ENCODE measurements at places on chromosomes 2 and 18.

DNA sequence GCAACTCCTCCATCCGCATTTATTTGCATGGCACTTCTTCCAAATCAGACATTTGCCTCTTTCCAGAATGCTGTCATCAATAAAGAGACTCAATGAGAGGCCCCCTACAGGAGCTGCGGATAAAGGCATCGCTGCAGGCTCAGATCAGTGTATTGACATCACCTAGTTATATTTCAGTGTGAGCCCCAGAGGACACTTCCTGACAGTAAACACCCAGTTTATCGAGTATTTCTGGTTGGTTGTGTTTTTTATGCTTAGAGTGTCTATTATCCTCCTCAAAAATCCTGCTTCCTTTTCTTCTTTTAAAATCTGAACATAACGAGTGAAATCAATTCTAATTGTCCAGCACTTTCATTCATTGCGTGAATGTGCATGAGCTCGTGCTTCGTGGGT lies 38.8 kb downstream of the NRP2 start:
- no peak for DNase-seq

GRCh38 chr2:201403880-201404279 lies 46.7 kb upstream of the FLACC1 start:
- DNase-seq = no peak

- DNase-seq = no peak
These were observed 66.3 kb downstream of the FIGN start for GRCh38 chr2:163669506-163669905.

DNA sequence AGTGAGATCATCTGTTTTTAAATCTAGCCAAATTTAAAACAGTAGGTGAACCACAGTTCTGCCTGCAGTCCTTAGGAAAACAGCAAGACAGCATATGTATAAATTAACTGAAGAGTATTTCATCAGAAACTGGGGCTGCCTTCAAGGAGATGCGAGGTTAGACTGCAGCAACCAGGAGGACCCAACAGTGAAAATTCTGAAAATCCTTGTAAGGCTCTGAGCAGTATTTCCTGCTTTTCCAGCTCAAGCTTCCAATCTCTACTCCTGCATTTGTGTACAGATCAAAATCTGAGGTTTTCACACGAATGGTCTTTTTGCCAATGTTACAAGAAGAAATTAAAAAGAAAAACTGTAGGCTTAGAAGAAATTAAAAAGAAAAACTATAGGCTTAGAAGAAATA lies 43.7 kb downstream of the CERKL start:
- DNase-seq = no peak

DNA sequence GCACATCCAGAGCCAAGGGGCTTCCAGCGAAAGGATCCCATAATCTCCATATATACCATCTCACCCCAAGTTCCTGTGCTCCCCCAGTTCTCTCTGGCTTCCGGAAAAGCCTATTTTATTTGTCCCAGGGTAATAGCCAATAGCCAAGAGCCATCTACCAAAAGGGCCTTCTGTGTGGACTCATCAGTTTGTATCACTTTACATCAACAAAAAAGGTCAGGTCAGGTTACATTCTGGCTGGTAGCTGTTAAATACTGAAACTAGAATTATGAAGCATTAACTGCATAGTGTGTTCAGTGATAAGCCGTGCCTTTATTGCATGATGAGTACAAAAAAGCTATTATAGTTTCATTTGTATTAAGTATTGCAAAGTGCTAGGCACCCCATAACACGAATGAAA lies 223.7 kb downstream of the IRS1 start:
- DNase-seq = no peak

- DNase-seq = no peak
These were observed 923 bp downstream of the AMER3 start for GRCh38 chr2:130756053-130756873.

DNA sequence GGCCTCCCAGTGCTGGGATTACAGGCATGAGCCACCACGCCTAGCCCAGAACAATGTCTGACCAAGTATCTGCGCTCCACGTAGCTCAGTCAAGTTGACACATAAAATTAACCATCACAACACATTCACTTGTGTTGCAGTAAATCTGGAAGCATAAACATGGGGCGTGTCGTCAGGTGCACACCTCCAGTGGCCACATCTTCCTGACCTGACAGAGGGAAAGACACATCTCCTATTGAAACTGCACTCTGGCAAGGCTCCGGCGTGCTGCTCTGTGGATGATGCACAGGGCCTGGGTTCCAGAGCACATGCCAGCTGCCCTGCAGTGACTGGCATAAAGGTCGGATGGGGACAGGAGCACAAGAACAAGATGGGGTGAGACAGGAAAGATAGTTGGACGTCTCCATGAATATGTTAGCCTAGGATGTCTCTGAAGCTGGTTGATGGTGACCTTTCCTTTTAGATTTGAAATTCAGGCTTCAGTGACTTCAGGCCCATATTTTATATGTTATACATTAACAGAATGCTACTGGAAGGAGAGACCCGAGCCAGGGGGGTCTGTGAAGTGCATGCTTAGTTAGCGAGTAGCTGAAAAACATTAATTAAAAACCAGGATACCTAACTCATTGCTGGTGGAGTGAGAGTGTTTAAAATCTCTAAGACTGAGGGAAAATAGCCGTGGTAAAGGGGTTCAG lies 10.9 kb downstream of the IMPA2 start:
- DNase-seq = no peak

DNA sequence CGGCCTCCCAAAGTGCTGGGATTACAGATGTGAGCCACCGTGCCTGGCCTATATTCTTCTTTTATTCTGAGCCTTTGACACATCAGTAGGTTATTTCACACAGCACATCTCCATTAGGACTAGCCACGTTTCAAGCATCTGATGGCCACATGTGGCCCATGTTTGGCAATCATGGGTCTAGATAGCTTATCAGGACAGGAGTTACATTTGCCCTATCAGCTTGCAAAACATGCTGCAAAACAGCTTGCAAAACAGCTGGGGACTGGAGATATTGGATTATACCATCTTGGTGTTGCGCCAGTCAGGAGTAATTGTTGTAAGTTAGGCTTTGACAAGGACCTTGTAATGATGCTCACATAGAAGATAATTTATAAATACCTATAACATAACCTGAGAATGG lies 94.9 kb downstream of the GBX2 start:
- no peak for DNase-seq

- DNase-seq = no peak
These were observed 35.8 kb downstream of the MARCHF7 start for GRCh38 chr2:159748089-159748488.

DNA sequence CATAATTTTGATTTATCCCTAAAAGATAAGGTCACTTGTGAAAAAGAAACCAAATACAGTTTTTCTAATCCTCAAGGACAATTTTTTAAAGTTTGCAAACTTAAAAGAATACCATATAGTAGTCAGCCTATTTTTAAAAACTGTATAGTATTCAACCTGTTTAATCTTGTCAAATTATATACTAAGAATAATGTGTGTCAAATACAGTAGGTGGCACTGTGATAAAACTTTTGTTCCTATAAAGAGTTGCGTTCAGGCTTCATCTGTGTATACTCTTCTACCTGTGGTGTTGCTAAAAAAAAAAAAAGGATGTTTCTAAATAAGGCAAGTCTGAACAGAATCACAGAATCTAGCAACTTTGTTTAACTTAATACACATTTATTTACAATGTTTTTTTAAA lies 68.6 kb downstream of the CCDC138 start:
- DNase-seq = no peak

DNA sequence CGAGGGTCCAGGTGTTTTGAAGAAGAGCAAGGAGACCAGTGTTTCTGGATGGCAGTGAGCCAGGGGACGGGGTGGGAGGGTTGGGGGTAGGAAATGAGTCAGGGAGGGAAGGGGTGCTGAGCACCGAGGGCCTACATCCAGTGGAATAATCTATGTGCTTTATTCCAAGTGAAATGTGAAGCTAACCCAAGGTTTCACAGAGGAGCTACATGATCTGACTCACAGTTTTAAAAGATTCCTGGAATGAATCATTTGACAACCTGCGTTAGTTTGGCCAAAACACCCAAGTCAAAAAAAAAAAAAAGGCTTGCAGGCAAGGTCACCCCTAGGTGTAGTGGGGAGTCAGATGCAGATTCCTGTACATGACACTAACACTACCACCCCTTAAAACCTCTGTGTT lies 419.7 kb upstream of the MEX3C start:
- DNase-seq = no peak

- DNase-seq = no peak
These were observed 219.8 kb upstream of the SPHKAP start for GRCh38 chr2:228401065-228401912.

GRCh38 chr2:119476301-119477112 lies 44.9 kb downstream of the TMEM37 start:
- no peak for DNase-seq

DNA sequence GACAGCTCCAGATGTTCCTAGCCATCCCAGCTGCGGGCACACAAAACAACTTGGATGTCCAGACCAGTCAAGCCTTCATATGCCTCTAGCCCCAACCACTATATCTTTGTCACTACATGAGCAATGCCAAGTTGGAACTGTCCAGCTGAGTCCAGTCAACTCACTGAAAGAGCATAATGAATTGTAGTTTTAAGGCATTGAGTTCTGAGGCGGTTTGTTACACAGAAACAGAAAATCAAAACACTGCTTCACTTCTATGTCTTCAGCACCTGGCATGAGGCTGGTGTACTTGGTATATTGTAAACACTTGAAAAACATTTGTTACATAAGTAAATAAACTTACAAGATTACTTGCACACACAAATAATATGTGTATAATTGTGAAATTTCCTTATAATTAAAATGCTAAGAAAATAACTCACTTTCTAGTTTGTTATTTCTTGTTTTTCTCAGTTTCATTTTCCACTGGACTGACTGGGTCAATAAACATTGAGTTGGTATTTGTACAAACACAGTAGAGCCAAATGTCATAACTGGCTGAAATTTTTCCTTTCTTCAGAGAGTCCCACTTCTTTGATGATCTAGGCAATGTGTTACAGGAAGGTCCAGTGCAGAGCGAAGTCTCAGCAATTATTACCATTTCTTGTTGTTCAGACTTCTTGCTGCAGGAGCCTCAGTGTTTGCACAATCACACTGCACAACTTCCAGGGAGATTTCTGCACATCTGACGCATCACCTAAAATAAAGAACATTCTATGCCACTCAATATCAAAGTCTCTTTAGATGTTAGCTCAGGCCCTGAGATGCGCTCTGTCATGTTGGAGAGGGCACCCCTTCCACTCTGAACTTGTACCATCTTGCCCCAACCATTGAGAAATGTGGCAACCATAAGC lies 38.2 kb upstream of the DPP4 start:
- DNase-seq = no peak

GRCh38 chr2:16584824-16585540 lies 80.7 kb downstream of the CYRIA start:
- no peak for DNase-seq

DNA sequence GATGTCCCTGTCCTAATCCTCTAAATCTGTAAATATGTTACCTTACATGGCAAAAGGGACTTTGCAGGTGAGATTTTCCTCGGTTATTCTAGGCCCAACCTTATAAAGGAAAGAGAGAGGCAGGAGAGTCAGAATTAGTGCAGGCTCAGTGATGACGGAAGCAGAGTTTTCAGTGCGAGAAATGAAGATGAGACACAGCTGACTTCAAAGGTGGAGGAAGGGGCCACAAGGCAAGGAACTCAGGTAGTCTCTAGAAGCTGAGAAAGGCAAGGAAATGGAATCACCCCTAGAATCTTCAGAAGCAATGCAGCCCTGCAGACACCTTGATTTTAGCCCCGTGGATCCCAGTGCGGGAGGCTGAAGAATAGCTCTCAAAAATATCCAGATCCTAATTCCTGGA lies 7.2 kb upstream of the LCLAT1 start:
- no peak for DNase-seq

- DNase-seq = no peak
These were observed 28.5 kb upstream of the MARCHF7 start for GRCh38 chr2:159683817-159684216.

GRCh38 chr18:60936101-60936500 lies 397.1 kb upstream of the CDH20 start:
- no peak for DNase-seq

DNA sequence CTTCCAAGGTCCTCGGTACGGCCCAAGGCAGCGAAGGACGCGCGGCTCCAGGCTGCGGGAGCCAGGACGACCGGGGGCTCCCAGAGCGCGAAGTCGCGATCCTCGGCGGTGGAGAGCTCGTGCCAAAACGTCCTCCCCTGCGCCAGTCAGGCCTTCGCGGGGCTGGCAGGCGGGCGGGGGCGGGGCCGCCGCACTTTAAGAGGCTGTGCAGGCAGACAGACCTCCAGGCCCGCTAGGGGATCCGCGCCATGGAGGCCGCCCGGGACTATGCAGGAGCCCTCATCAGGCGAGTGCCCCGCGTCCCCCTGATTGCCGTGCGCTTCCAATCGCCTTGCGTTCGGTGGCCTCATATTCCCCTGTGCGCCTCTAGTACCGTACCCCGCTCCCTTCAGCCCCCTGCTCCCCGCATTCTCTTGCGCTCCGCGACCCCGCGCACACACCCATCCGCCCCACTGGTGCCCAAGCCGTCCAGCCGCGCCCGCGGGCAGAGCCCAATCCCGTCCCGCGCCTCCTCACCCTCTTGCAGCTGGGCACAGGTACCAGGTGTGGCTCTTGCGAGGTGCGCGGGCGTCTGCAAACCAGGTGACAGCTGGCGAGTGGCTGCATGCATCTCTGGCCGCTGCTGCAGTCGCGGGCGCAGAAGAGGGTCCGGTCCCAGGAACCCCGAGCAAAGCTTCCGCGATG lies at the start of gene CIDEA:
Gene CIDEA (plus strand): TSS at position 226 of the 684 bp plus-strand sequence. CDS start 23 bp downstream, at position 249.
- DNase-seq = no peak

- no peak for DNase-seq
These were observed 384.1 kb downstream of the CDH19 start for GRCh38 chr18:66219817-66220216.

DNA sequence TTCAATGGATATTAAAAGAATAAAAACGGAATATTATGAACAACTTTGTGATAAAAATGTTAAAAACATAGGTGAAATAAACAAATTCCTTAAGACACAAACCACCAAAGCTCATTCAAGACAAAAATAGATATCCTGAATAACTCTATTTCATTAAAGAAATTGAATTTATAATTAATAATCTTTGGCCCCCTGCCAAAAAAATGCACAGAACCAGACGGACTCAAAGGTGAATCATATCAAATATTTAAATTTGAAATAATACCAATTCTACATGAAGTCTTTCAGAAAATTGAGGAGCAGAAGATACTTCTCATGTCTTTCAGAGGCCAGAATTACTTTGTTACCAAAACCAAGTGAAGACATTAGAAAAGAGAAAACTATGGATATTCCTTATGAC lies 128.3 kb upstream of the KLHL29 start:
- no peak for DNase-seq

DNA sequence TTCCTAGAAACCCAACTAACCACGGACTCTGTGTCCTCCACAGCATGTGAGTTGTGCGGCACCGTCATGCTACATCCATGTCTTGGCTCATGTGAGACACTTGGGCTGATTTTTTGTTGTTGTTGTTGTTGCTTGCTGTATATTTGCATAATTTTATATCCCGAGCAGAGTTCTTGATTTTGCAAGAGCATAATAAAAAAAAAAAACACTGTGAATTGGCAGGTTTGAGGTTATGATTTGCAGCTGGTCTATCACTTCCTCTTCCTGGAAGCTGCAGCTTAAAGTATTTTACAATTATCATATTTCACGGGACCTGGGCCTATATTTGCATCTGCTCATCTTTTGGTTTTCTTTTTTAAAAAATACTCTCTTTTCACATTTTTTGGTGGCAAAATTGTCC lies 142.3 kb upstream of the NRP2 start:
- no peak for DNase-seq
